ENCODE measurements at places on chromosomes 12 and 14.

GRCh38 chr12:123971770-123972456 lies 718 bp downstream of the CCDC92 start:
- no peak for DNase-seq

- no peak for DNase-seq
Observed at GRCh38 chr12:89177802-89178395, 174.4 kb downstream of the DUSP6 start.

GRCh38 chr14:105139831-105140239 lies 28.7 kb downstream of the JAG2 start:
- no peak for DNase-seq

- DNase-seq = no peak
Observed at GRCh38 chr14:100436745-100437406, 113.7 kb downstream of the SLC25A47 start.

DNA sequence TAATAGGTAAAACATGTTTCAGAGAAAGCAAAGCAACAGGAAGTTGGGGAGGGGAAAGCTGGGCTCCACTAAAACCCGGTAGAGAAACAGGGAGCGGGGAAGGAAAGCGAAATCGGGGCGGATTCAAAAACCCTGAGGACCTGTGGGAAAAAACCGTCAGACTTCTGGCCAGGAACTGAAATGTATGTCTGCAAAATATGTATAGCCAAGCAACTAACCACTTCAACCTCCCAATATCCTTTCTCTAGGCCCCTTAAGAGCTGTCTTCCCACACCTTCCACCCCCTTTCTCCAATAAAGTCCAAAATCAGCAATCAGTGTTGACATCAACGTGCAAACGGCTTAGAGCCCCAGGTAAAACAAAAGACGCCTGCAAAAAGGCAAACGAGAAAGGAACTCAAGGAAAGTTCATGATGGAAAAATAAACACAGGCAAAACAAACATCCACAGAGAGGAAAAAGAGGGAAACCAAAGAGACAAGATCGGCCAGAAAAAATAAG lies 32.8 kb downstream of the SIX1 start:
- DNase-seq = no peak

DNA sequence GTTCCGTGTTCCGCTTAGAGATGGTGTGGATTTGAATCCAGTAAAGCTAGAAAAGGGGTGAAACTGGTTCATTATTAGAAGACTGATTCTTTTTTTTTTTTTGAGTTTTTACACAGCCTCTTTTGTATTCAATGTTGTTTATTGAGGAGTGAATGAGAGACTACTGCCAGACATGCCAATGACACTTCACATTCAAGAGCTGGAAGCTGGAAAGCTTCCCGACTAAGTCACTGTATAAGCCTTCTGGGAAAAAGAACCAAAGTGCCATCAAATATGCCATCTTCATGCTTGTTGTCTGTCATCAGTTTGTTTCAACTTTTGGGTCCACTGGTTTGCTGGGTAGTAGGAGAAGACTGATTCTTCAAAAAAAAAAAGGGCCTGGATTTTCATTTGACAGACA lies 164.8 kb downstream of the ATP23 start:
- no peak for DNase-seq

- no peak for DNase-seq
Observed at GRCh38 chr14:77314539-77315457, 5.9 kb downstream of the POMT2 start.

DNA sequence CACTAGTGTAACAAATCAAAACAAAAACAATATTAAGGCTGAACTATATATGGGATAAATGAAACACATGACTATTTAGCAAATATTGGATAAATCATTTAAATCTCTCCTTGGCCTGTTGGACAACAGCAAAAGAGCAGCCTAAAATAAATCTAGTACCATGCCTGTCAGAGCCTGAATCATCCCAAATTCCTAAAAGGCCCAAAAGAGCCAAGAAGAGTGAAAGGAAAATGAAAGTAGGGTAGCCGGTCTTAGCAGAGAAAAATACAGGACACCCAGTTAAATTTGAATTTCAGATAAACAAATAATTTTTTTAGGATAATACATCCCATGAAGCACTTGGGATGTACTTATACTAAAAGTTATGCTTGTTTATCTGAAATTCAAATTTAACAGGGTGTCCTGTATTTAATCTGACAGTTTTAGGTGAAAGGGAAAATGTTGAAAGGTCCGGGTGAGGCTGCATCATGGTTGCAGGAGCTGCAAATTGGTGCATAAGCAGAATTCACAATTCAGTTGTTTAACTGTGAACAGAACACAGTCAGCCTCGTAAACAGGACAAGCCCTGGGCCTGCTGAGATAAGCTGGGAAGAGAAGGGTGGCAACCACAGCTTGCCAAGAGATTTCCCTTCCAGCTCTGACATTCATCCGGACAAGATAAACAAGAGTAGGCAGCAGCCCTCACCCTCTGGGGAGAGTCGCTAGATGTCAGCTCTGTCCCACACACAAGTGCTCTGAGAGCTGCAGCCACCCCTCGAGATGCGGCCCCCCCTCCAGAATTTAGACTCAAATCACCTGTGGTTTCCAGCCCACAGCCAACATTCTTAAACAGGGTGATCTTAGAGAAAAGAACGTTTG lies 30.3 kb downstream of the DMAC2L start:
- DNase-seq = peak; percentile 42

DNA sequence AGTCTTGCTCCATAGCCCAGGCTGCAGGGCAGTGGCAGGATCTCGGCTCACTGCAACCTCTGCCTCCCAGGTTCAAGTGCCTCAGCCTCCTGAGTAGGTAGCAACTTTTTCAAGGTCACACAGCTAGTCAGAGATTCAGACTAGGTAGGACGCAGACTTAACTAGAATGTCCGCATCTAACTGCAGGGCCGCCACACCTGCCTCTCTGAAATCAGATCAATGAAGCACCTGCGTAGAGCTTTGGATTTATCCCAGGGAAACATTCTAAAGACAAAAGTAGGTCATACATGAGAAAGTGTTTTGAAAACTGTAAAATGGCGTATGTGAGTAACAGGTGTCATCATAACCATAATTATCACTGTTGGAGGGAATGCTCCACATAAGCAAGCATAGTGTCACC lies 49.5 kb upstream of the PAPOLA start:
- no peak for DNase-seq

DNA sequence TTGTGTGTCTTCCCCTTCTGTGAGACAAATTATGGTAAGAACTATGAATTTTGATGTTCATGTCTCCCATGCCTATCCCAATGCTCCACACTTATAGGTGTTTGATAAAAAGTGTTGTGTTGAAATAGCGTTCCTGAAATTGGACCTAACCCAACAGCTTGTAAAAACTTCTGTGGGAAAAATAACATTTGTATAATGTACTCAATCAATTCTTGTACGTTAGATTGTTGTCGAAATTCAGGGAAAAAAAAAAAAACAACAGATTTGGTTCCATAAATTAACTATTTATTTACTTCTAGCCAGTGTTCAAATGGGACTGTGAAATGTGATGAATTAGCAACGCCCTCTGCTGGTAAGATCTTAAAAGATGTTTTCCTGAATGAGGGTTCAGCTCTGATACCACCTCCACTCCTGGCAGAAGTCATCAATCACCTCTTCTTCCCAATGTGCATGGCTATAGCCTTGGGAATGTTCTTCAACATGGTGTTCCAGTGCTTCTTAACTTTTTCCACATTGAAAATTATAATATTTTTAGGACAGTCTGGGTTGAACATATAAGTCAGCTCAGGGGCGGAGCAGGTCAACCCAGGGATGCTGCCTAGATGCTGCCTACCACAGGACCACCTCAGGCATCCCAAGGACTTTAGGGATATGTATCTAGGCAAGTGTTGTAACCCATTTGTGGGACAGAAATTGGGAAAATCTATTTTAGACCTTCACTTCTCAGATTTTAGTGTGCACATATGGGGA lies 170.6 kb downstream of the OTOGL start:
- DNase-seq = peak; percentile 5

- DNase-seq = no peak
Observed at GRCh38 chr12:48601013-48601756, 31.3 kb upstream of the LALBA start.

- peak; percentile 12 for DNase-seq
Observed at GRCh38 chr12:76706101-76706500, 57.8 kb upstream of the ZDHHC17 start.

GRCh38 chr14:28709571-28710305 lies 56.8 kb upstream of the FOXG1 start:
- DNase-seq = no peak

GRCh38 chr12:96445691-96446583 lies 43.4 kb upstream of the CFAP54 start:
- peak; percentile 75 for DNase-seq

- DNase-seq = no peak
Observed at GRCh38 chr14:105090493-105091053, 25.3 kb upstream of the GPR132 start.

DNA sequence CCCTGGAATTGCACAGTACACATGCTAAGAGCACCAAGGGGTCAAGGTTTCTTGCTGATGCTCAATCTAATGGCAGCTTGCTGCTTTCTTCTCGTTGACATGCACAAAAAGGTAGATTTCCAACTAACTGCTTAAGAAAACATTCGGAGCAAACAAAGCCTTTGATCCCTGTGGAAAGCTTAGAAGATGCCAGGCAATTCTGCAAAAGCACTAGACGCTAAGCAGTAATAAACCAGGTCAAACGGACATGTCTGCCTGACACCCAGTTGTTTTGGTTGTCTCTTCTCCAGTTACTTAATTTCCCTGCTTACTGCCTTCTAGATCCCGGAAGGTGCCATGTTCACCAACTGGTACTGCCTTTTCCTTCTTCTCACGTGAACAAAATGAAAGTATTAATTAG lies 100.5 kb upstream of the TMCC3 start:
- no peak for DNase-seq
